CD4-positive, alpha-beta T cell treated with Interleukin-10 for 1 hour (primary cell): ENCODE measurements at places on chromosomes 7 and 10.

DNA sequence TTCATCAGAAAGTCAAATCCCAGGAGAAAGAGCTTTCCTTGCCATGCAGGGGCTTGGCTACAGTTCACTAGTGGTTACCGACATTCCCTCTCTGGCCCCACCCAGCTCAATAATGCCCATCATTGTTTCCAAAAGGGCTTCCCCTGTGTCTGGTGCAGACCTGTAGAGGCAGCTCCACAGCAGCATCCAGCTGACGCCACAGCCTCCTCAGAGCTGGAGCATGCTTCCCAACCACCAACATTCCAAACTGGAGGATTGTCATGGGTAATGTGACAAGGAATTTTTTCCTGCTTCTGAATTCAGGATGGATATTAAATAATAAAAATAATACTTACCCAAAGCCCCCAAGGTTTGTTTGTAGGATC, 77.4 kb downstream of the ZNF365 start:
- no peak for DNase-seq

DNA sequence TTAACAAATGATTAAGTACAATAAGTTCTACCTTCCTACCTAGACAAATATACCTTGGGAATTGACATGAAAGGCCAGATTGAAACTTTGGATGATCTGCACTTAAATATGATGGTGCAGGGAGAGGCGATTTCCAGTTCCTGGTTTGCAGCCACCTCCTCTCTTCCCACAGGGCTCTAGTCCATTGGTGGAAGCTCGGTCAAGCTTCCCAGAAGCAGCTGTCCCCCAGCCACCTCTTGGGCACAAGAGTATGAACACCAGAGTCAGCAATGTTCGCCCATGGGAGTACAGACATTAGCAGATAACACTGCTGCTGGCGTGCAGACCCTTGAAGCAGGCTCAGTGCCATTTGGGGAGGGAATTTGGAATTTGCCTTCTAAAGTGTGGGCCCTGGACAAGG, 1.5 kb upstream of the CPVL start:
- DNase-seq: no peak

DNA sequence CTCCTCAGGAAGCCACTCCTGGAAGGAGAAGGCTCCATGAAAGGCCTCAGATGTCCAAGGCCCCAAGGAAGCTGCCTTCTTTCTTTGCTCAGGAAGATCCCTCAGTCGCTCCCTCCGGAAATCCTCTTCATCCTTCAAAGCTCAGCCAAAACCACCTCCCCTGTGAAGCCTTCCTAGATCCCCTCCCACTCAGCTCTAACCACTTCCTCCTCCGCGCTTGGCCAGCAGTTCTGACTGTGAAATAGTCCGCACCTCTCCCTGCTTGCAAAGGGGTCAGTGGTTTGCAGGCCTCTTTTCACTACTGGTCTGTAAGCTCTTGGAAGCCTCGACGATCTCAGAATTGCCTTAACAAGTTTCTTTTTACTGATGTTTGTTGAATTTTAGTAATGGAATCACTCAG, 23.9 kb downstream of the PYROXD2 start:
- peak; percentile 25 for DNase-seq

- DNase-seq: no peak
These were observed 19.9 kb downstream of the STMP1 start for GRCh38 chr7:135682191-135682590.
